Dermis blood vessel endothelial cell (primary cell): ENCODE measurements at places on chromosomes 4 and X. TPM values are rescaled to one million over a fixed set of nuclear protein-coding genes. Genes with fewer than 3 reads are reported as not detected.

DNA sequence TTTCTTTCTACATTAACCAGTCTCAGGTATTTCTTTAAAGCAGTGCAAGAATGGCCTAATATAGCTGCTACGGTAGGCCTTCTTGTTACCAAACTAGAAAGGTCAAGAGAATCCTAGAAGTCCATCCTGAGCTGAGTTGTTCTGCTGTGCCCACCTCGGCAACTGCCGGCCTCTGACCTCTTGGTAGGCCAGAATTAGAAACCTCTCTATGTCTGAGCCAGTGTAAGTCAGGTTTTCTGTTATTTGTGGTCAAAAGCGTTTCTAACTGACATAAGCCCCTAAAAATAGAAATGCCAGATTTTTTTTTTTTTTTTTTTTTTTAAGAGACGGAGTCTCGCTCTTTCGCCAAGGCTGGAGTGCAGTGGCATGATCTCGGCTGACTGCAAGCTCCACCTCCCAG lies 43.1 kb downstream of the SOWAHB start:
- no peak for DNase-seq

The FAM241A gene
- total RNA-seq = 19.2 and 20.3 TPM in 2 replicates

The ADGRG4 gene
- total RNA-seq = under 0.01 TPM in 1 of 2 replicates, not detected in the other

The WNK3 gene
- total RNA-seq = 0.60 and 1.0 TPM in 2 replicates

- DNase-seq = no peak
These were observed 91.5 kb upstream of the PPARGC1A start for GRCh38 chr4:23981328-23981727.
